Renal cortex interstitium (tissue), 15 donors: ENCODE measurements at places on chromosomes 6 and 20.

DNA sequence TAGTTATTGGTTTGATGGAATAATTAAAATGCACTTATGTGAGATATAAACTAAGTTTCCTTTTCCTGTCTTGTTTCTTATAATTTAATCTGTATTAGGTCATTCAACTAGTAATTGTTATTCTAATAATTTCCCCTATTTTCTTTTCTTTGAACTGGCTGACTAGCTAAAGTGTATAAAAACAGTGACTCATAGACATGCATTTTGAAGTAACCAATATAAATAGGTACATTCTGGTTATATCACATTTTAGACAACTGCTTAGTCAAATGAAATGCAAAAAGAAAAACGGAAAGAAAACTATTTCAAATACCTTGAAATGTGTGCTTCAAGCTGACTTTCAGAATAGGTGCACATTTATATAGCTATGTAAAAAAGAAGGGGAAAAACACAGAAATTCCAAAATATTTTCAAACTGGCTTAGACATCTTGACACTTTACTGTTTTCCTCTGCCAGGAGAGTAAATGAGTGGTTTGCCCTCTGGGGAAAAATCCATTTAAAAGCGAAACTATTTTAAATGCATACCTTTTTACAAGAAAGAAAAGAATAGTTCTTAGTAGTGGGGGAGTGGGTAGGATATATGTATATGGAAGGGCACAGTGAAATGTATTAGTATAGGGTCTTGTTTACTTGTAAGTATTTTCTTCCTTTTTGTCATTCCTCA, 28.3 kb downstream of the KCNQ5 start:
- DNase-seq = no peak

DNA sequence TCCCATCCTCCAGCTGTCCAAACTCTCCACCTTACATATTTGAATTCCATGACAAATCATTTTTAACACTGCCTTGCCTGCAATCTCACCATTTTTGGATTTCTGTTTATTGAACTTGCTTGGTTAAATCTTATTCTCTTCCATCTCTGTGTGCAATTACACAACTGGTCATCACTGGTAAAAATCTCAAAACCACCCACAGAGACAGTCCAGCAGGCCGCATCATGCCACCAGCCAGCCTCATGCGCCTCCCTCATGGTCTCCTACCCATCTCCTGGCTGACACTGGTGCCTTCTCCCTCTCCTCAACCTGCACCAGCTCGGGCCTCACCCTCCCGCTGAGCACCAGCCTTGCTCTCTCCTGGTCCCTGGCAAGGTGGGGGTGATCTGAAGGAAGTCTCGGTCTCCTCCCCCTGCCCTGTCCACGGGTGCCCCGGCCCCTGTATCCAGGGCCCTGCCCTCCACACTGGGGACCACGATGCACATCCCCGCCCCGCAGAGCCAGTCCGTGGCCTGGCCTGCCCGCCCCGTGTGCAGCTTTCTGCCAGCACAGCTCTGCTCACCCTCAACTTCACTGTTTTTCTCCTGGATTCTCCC, 92.0 kb downstream of the THBS2 start:
- DNase-seq = no peak

DNA sequence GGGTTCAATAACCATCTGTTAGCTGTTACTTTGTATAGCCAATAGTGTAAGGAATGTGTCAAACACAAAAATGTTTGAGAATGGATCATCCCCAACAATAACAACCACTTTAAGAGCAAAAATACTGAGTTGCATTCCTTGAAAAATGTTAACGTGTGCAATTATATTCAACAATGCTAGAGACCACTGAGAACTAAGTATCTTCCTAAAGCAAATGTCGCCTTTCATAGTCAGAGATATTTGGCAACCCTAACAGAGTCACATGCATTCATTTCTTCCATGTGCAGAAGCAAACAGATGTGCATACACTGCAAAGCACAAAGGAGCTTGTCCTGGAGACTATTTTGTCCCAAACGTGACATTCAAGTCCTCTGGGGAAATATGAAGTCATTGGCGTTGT, 448.6 kb downstream of the GJA1 start:
- DNase-seq = no peak

- DNase-seq = no peak
Measured at GRCh38 chr6:26431258-26432172, 8.8 kb upstream of the BTN3A3 start.

GRCh38 chr6:144049386-144049785, 41.3 kb upstream of the PLAGL1 start:
- DNase-seq = no peak

GRCh38 chr20:50450881-50451752, 59.1 kb upstream of the PTPN1 start:
- DNase-seq = no peak

DNA sequence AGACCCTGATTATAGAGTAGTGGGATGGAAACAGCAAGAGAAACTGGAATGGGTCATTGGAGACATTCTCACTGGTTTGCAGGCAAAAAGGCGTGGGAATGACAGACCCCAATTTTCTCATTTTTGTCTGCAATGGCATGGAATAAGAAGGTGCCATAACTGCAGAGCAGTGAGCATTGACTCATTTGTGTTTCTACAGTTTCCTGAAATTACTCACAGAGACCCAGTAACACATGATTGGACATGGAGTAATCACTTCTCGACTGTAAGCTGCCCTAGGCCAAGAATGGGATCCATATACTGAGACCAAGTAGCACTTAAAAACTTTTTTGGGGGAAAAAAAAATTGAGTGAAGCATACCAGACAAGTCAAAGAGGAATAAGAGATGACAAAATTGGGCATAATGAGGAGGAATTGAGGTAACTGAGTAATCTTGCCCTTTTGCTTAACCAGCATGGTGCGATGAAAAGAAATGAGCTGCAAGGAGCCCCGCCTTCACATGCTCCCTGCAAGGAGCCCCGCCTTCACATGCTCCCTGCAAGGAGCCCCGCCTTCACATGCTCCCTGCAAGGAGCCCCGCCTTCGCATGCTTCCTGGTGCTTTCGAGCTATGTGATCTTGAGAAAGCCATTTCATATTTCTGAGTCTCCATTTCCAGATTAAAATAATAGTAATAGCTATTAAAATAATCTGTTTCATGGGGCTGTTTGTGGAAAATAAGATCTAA, 44.1 kb downstream of the NHSL1 start:
- DNase-seq = no peak

- no peak for DNase-seq
Measured at GRCh38 chr20:46128310-46129151, 10.4 kb downstream of the CD40 start.

- no peak for DNase-seq
Measured at GRCh38 chr6:22690446-22690845, 121.1 kb downstream of the HDGFL1 start.

DNA sequence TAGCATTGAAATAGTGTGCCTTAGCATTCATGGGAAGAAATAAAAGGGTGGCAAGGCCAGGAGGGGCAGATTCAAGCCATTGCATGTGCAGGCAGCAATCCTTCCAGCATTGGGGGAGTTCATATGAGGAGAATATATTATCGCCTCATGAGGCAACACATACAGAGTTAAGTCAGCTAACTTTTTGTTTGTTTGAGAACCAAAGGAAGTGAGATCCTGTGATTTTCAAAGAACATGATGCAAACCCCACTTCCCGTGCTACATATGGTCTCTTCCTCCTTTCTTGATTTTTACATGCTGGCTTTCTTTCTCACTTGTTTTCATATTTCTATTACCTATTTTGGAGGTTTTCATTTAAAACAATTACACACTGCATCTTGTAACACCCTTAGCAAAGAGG, 579.7 kb upstream of the ARID1B start:
- DNase-seq = no peak

DNA sequence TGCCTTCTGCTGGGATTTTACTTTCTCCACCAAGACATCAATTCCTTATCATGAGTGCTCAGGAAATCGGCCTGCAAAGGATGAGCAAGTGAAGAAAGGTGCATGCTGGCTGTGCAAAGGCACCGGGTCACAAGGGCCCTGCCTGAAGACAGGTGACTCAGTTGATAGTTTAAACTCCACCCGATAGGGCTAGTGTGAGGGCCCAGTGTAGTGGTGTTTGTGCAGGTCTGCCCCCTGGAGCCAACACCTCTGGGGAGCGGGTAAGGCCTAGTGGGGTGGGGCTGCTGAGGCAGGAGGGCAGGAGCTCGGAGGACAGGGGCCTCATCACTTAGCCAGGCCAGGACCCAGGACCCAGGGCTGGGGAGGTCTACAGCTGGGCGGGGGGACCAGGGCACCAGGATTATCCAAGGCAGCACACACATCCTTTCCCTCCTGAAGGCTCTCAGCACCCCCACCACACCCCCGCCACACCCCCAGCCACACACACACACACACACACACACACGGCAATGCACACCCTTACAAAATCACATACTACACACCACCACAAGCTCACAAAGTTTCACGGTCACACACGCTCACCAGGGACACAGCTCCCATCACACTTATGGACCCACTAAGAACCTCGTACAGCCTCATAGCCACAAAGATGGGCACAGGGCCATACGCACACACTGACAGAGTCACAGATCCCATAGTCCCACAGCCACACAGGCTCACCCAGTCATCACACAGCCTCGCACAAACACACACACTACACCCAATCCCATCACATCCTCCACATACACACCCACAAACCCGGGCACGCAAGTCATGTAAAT, 75.4 kb downstream of the GRM4 start:
- DNase-seq = no peak

DNA sequence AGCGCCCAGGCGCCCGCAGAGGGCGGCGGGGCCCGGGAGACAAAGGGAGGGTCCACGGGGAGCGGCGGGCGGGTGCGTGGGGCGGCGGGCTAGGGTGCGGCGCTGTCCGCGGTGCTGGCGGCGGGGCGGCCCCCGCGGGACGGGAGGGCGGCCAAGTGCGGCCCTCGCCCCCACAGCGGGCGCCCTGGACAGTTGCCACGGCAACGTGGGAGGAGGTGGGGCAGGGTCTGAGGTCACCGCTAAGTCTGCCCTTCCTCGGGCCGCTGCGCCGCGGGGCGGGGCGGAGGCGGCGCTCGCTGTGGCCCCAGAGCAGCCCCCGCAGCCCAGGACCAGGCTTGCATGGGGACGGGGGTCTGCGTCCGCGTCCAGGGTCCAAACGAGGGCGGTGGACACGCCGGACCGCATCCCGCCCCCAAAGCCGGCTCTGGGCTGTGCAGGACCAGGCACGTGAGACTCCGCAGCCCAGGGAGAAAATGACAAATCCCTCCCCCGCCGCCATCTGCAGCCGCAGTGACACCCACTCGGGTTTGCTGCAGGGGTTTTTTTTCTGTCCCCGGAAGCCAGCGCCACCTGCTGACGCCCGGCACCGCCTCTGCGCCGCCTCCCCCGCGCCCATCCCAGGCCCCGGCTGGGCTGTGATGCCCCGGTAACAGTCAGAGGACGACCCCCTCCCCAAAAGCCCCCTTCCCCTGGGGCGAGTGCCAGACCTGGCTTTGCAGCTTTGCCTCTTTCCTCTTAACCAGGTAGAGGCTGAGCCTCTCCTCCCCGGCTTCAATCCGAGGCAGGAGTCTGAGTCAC, 36.8 kb downstream of the YTHDF1 start:
- DNase-seq = no peak

DNA sequence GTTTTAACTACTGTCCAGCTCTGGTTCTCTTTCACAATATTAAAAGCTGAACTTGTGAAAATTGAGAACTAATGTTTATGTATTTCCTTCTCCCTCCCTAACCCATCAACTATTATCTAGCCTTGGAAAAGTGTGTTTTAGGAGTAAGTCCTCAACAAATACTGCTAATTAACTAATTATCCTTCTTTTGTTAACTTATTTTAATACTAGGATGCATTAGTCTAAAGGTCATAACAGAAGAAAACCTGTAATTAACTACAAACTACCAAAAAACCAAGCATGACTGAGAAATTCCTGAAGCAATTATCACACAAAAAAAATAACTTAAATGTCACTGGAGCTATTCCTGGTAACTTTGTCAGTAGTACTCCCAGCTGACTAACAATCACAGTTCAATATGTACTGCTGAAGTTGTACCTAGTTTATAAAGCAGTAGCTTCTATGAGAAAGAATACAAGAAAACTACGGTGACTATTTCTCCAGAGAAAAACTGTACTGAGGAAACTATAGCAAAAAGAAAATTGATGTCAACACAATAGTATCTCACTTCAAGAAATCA, 301.9 kb downstream of the LAMA2 start:
- DNase-seq = no peak

DNA sequence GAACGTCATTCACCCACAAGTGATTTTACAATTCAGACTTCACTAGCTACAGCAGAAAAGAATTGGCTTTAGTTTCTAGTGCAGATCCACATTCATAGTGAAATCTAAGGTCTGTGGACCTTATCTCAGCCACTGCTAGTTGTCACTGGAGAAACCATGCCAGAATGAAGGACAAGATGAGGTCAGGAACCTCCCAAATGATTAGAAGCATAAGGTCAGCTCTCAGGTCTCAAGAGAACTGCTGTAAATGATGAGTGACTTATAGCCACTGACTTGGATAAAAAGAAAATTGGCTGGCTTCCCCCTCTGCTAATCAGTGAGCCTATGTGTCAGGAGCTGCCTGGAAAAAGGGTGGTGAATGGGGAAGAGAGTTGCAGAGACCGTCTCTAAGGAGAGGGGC, 265.3 kb upstream of the BMP2 start:
- DNase-seq = no peak

DNA sequence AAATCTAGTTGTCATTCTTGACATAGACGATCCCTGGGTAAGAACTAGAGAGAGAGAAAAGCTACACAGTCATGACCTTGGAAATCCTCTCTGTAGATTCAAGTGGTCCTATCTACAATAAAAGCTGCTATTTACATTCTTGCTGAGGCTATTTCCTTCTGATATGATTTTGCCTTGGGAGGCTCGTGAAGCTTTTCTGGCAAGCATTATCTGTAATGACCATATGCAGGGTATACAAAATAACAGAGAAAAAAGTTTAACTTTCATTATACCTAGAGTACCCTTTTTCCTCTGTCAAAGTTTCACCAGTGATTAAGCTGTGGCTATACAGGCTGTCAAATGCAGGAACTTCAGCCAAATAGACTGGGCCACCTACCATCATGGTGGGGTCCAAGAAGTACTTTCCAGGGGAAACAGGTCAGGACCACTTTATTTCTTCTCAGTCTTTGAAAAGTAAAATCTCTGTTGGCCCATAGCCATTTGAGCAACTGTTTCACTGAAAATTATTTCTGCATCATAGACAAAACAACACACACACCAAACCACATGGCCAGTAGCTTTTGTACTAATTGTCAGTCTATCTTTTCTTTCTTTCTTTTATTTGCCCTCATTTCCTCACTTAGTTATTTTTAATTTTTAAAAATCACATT, 677.0 kb upstream of the ID4 start:
- no peak for DNase-seq

DNA sequence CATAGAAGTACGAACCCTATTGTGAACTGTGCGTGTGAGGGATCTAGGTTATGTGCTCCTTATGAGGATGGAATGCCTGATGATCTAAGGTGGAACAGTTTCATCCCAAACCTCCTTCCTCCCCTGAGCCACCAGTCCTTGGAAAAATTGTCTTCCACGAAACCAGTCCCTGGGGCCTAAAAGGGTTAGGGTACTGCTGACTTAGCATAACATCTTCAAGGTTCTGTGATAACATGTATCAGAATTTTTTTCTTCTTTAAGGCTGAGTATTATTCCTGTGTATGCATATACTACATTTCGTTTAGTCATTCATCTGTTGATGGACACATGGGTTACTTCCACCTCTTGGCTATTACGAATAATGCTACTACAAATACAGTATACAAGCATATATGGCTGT, 80.2 kb downstream of the TSHZ2 start:
- no peak for DNase-seq

GRCh38 chr6:143279385-143279784, 171.1 kb downstream of the ADAT2 start:
- no peak for DNase-seq

- DNase-seq = no peak
Measured at GRCh38 chr6:135085700-135086413, 31.2 kb upstream of the HBS1L start.
